NCI-H2107 (cell line): ENCODE measurements at places on chromosomes 16 and 17.

GRCh38 chr17:9472541-9472940, 103.1 kb downstream of the STX8 start:
- DNase-seq = no peak

DNA sequence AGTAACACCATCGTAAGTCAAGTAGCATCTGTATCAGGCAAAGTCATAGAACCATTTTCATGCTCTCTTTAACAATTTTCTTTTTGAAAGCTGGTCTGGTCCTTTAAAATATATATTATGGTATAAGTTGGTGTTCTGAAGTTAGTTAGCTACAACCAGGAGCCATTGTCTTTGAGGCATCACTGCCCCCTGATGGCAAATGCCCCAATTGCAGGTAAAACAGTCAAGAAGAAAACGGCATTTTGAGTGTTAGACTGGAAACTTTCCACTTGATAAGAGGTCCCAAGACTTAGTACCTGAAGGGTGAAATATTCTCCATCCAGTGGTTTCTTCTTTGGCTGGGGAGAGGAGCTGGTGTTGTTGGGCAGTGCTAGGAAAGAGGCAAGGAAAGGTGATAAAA, 14.1 kb downstream of the TP53 start:
- no peak for DNase-seq

- DNase-seq = no peak
Observed at GRCh38 chr17:2755891-2756724, 6.7 kb upstream of the CCDC92B start.

DNA sequence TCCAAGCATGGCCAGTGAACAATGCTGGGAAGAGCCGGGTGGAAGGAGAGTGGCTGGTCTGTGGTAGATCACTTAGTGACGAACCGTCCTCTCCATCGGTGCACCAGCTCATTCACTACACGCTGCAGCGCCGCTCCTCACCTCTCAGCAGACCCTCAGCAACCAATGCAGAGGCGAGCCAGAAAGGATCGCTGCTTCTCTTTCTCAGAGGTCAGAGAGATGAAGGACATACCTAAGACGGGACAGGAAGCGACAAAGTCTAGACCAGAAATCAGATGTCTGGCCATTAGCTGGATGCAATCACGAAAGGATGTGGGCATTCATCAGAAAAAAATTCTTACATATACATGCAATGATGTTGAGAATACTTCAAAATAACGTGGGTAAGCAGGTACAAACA, 26.9 kb downstream of the NSMCE1 start:
- no peak for DNase-seq

GRCh38 chr17:17922070-17922614, 50.1 kb downstream of the TOM1L2 start:
- DNase-seq = no peak

GRCh38 chr16:49148410-49148809, 133.2 kb downstream of the CBLN1 start:
- DNase-seq = no peak

DNA sequence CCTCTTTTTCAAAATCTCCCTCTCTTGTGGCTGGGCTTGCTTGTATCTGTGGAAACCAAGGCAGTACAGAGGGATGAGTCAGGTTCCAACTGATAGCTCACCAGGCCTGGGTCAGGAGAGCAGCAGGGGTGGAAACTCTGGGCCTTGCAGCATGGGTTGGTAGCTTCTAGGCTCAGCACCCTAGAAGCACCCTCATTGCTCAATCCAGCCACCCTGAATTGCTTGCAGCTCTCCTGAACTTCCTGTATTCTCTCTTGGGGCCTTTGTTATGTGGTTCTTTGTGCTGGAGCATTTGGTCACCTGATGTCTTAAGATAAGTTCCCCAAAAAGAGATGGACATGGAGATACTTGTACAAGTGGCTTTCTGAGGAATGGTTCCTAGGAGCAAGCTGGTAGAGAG, 169.4 kb downstream of the IRX5 start:
- DNase-seq = no peak

DNA sequence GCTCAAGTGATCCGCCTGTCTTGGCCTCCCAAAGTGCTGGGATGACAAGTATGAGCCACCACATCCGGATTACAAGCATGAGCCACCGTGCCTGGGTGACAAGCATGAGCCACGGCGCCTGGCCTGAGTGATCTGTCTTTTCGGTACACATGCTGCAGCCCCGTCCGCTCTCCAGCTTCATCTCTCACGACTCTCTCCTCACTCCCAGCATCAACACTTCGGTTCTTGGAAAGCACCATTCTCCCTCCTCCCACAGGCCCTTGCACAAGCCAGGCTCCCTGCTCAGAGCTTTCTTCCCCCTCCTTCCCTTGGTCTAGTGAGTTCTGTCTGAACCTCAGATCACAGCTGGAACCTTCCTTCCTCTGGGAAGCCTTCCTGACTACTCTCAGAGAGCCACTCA, 6.5 kb upstream of the NCBP3 start:
- no peak for DNase-seq

- DNase-seq = no peak
Observed at GRCh38 chr16:81633680-81634379, 145.3 kb upstream of the PLCG2 start.

DNA sequence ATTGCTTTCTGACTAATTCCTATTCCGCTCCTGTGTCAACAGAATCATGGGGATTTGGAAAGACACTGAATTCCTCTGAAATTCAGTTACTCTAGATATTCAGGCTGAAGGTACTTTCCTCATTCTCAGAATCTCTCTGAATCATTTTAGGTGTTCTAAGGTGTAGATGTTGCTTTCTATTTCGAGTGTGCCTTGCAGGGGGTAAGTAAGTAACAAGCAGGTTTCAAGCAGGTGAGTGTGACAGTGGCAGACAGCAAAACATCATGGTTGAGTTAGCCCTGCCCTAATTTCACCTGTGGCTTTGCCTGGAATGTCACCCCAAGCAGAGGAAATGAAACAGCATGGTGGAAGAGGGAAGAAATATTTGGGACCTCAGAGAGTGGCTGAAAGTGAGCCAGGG, 75.1 kb downstream of the SHISA9 start:
- DNase-seq = no peak

DNA sequence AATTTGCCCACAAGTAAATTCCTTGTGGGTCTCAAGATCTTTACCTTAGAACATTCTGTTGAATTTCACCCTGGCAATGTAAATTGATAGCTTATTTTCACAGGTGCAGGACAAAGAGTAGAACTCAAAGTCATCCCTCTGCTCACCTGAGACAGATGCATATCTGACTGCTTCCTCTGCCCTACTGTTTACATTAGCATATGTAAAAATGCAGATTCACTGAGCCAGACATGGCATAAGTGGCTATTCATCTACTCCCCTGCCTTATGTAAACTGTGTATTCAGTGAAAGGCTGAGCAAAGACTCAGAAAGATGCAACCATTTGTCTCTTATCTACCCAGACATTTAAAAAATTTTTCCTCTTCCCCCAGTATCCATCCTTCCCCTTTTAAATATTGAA, 22.3 kb upstream of the MILR1 start:
- no peak for DNase-seq

DNA sequence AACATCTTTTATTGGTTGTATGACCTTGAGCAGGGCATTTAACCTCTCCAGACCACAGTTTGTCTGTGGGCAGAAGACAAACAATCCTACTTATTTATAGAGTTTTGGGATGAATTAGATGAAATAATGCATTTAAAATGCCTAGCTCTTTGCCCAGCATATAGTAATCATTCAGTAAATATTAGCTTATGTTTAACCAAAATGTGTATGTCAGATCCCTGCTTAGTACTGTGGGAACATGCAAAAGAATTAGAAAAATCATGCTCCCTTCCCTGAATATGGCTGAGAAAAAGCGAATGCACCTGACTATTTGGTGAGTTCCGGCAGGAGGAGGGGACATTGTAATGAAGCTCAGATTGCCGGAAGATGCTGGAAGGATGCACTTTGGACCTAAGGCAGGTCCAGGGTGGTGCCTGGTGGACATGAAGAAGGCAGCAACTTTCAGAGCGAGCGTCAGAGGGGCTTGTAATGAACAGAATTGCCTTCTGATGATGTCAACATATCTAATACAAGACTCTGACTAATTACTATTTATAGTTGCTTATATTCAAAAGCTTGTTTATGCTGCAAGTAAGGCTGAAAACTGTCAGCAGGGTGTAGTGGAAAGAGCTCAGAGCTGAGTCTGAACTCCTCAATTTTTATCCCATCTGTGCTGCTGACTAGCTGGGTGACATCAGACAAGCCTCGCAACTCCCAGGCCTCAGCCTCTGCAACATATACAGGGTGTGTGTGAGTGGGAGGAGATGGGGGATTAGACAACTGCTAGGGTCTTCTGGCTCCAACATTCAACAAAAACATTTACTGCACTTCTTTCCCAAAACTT, 221.2 kb downstream of the PRKCA start:
- DNase-seq = no peak
